ENCODE measurements at places on chromosomes 7 and 10. TPM values are rescaled to one million over a fixed set of nuclear protein-coding genes. Genes with fewer than 3 reads are reported as not detected.
A peak's percentile ranks its signal among the peaks of the same experiment; 100 is the strongest.

GRCh38 chr10:16519250-16519907, 2.3 kb downstream of the C1QL3 start:
- no peak for DNase-seq
- H3K4me3 ChIP-seq = no peak overlapping the region
- H3K27me3 ChIP-seq = peaks cover 31% of the 10 kb centered on the region
- no peak overlapping the region for H3K27ac ChIP-seq
- H3K4me1 ChIP-seq = no peaks in the 10 kb centered on the region
- no peaks in the 10 kb centered on the region for H3K36me3 ChIP-seq

GRCh38 chr7:55508221-55509011, 63.9 kb downstream of the VOPP1 start:
- peak overlapping the region; percentile 23 for H3K27ac ChIP-seq
- no peaks in the 10 kb centered on the region for H3K27me3 ChIP-seq
- no peak overlapping the region for H3K4me3 ChIP-seq
- H3K4me1 ChIP-seq = peaks cover 53% of the 10 kb centered on the region

DNA sequence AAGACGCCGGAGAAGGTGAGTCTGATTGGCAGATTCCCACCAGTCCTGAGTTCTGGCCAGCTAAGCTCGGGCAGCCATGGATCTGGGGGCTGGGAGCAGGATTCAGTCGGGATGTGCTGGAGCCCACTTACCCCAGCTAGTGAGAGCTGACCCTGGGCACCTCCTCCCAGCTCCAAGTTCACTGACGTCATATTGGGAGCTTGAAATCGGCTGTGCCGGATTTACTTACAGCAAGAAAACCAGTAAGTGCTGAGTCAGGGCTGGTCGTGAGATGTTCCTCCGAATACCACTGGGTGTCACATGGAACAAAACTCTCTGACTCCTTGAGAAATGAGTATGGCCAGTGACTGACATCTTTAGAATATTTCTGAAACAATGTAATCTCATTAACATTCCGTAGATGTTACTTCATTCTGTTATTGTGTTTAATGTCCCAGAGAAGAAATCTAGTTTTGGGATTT, 621.2 kb downstream of the SDK1 start:
- no peak for DNase-seq
- H3K27me3 ChIP-seq = no peaks in the 10 kb centered on the region

GRCh38 chr10:86663576-86664339, 4.6 kb upstream of the LDB3 start:
- peaks cover 68% of the 10 kb centered on the region for H3K4me1 ChIP-seq
- peak; percentile 68 for DNase-seq
- no peaks in the 10 kb centered on the region for H3K27me3 ChIP-seq
- no peaks in the 10 kb centered on the region for H3K36me3 ChIP-seq

GRCh38 chr10:107492389-107492788, 327.9 kb upstream of the SORCS1 start:
- H3K27ac ChIP-seq = no peak overlapping the region
- no peaks in the 10 kb centered on the region for H3K27me3 ChIP-seq
- no peaks in the 10 kb centered on the region for H3K4me1 ChIP-seq
- H3K36me3 ChIP-seq = no peaks in the 10 kb centered on the region

- H3K36me3 ChIP-seq = no peaks in the 10 kb centered on the region
- H3K4me1 ChIP-seq = peaks cover 3% of the 10 kb centered on the region
- H3K27ac ChIP-seq = peak overlapping the region; percentile 69
- no peak overlapping the region for H3K4me3 ChIP-seq
- no peak for DNase-seq
Observed at GRCh38 chr7:113867325-113867724, 51.5 kb downstream of the PPP1R3A start.

Gene TSPAN13
- 7.1 TPM for total RNA-seq
